ENCODE measurements at places on chromosomes 16 and 17.

DNA sequence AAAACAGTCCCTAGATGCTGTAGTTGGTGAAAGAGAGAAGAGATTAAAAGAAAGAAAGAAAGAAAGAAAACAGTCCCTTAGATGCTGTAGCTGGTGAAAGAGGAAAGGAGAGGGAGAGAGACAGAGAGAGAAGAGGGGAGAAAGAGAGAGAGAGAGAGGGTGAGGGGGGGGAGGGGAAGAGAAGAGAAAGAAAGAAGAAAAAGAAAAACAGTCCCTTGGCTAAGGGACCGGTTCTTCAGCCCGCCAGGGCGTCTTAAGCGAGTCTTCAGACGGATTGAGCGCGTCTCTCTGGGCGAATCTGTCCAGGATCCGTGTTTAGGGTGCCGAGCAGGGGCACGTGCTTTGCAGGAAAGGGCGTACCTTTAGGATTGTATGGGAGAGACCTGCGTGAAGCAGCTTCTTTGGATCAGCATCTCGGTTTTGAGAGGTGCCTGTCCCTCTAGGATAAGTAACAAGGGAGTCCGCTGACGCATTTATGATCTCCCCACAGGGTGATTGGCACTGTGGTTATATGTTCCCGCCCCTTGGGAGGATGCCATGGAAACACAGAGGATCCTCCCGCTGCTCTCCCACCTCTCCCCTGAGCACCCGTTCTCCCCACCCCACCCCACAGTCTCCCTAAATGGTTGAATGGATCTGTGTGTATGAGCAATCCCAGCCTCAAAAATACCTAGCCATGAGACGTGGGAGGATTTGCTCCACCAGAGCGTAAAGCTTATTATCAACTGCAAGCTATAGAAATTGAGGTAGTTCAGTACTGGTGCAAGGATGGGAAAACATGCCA, 16.7 kb downstream of the GNGT2 start:
- DNase-seq = peak; percentile 56

- no peak for DNase-seq
These were observed 4.5 kb downstream of the NUP93 start for GRCh38 chr16:56734429-56734828.

- no peak for DNase-seq
These were observed 235.7 kb downstream of the GSG1L start for GRCh38 chr16:27827765-27828164.

GRCh38 chr17:21253646-21254441, 634 bp upstream of the NATD1 start:
- no peak for DNase-seq

DNA sequence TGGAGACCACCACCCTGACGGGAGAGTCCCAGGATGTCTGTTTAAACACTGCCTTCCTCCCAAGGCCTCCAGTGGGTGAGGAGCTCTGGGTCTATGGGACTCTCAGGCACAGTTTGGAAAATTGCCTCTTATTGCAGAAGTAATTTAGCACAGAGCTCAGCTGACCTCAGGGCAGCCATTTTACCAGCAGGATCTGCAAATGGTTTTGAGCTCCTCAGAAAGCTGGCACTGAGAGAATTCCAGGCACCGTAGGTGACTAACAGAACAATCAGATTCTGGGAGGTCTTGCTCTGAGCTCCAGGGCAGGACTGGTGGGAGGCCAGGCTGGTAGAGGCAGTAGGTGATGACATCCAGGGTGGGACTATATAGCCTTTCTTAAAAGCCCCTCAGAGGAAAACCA, 17.3 kb upstream of the C16orf74 start:
- DNase-seq = no peak
